ENCODE measurements at places on chromosomes 12 and 14.

GRCh38 chr14:50619569-50620141 is 48.5 kb downstream of the SAV1 start:
- no peak for DNase-seq

DNA sequence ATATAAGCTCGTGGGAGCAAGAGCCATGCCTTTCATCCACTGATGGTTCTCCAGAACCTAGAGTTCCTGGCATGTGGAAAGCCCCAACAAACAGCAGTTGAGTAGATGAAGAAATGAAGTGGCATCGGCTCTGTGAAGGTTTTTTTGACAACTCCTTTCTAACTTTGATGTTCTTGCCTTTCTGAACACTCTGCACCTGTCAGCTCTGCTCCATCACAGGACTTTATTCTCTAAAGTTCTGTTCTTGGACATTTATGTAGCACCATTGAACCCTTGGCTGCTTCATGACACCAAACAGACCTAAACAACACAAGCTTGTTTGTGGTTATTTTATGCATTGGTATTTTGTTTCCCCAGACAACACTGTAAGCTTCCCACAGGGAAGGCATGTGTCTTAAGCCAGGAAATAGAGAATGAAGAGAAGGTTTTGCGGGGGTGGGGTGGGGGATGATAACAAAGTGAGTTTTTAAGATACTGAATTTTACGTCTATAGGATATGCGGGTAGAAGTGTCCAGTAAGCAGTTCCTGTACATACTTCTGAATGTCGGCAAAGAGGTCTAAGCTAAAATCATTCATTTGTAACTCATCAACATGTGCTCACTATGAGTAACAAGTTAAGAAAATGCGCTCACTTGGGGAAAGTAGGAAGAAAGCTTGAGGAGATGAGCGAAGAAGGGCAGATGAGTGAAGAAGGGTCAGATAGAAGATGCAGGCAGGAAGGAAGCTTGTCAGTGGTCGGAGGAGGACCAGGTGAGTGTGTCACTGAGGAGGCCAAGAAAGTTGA is 146.0 kb upstream of the PLEKHG7 start:
- DNase-seq = no peak

DNA sequence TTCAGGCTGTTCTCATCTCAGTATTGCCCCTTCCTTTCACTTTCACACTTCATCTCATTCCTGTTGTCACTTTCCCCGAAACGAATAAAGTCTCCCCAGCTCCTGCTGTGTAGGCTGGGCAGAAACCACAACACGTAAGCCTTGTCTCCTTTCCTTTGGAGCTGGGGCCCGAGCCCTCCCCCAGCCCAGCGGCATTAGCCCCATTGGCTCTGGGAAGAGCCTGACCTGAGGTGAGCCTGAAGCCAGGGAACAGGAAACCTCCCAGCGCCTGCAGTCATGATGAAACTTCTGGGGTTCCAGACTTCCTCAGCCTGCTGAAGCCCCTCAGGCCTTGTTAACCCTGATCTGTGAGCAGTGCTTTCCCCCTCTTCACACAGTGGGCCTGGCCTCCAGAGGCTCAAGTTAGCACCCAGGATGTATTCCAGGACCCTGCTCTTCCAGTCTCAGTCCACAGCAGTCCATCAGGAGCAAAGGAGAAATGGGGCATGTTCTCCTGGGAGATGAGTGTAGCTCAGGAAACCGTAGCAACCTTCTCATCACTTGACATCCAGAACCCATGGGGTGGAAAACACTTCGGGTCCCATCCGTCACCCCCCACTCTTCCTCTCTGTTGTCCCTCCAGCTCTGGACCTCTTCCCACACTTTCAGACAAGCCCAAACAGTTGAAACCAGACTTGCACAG is 21.8 kb downstream of the VASH1 start:
- no peak for DNase-seq

GRCh38 chr14:74518221-74518620 is 24.7 kb downstream of the ISCA2 start:
- DNase-seq = no peak

GRCh38 chr12:80602455-80602854 is 105.0 kb upstream of the MYF6 start:
- DNase-seq = no peak

GRCh38 chr12:101696251-101697196 is 916 bp upstream of the CHPT1 start:
- no peak for DNase-seq

DNA sequence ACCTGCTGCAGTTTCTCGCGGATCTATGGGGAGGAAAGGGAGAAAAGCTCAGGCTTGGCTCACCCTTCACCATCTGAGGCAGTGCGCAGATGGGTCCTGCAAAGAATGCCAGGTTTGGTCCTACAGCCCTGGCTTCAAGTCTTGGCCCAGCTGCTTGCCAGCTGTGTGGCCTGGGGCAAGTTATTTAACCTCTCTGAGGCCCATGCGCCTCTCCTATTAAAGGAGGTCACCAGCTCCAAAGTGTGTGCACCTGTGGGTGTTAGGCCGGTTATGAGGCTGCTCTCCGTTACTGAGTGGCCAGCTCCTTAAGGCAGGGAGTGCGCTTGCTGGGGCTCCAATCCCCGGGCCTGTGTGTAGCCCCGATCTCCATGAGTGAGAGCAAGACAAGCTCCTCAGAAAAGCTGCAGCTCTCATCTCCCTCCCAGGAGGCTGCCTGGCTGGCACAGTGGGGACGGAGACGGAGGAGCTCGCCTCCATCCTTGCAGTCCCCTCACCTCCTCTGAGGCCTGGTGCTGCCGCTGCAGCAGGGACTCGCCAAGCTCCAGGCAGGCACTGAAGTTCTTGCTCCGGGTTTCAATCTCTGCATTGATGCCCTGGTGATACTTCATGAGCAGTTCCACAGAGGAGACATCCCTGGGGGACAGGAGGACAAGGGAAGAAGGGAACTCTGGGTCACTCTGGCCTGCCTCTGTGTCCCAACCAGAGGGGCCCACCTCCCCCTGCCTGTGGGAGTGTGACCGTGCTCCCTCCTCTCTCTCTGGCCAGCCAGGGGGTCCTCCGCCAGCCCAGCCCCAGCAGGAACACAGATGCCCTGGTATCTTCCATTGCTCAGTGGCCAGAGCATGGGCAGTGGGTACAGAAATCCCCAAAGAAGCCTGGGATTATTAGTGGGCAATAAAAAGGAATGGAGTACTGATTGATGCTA is 65.1 kb downstream of the PLEKHG3 start:
- DNase-seq = no peak

DNA sequence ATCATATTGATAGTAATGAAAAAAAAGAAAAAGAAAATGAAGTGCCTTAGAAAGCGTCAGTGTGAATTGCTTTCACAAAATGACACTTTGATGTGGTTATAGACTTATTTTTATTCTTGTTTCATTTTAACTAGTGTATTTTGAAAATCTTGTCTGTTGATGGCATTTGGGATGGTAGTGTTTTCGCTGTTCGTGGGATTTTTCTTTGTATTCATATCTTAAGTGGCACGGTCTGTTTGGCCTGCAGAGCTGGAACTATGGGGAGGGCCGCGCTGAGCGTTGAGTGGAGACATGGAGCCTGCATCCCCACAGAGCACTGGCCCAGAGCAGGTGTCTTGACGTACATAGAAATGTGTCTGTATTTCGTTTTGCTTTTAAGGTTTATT is 61.6 kb downstream of the WDR20 start:
- no peak for DNase-seq

- DNase-seq = no peak
Measured at GRCh38 chr12:110669193-110669502, 19.8 kb downstream of the HVCN1 start.

- no peak for DNase-seq
Measured at GRCh38 chr12:14907953-14908352, 22.3 kb upstream of the MGP start.

DNA sequence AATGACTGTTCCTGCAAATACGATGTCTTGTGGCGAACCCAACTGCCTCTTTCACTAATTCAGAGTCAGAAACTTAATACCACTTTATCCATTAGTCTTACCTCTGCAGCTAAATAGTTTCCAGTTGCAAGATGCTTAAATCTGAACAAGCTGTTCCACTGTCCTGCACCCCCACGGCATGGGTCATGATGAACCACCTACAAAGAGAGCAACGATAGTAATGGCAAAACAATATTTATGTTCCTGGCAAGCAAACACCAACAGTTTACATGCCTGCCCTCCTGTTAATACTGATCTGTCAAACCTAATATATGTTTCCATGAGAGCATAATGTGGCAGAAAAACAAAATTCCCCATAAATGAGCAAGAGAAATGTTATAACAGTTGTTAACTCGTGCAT is 121.9 kb downstream of the ITPR2 start:
- DNase-seq = no peak

- no peak for DNase-seq
Measured at GRCh38 chr12:71266606-71267005, 108.8 kb upstream of the TSPAN8 start.

DNA sequence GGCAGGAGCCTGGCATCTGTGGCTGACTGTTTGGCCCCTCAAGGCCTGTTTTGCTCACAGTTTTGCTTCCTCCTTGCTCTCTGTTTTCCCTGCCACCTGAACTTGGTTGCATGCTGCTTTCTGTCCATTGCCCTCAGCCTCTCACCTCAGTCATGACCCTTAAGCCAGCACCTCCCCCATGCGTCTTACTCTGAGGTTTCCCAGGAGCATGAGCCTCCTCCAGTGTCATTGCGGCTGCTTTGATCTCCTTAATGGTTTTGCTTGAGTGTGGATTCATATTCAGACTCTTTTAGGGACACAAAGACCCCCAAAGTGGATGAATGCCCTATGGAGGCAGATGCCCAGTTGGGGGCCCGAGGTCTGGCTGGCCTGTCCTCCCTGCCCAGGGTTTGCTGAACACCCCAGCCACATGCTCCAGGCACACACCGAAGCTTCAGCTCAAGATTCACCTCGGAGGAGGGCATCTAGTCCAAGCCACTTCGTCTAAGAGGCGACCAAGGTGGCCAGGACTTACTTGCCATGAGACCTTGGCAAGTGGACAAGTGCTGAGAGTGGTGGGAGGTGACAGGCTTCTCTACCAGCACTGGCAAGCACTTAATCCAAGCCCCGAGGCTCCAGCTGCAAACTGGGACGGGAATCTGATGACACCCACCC is 95.4 kb upstream of the DIO3 start:
- no peak for DNase-seq

GRCh38 chr14:104856157-104856868 is 8.8 kb upstream of the CEP170B start:
- no peak for DNase-seq

DNA sequence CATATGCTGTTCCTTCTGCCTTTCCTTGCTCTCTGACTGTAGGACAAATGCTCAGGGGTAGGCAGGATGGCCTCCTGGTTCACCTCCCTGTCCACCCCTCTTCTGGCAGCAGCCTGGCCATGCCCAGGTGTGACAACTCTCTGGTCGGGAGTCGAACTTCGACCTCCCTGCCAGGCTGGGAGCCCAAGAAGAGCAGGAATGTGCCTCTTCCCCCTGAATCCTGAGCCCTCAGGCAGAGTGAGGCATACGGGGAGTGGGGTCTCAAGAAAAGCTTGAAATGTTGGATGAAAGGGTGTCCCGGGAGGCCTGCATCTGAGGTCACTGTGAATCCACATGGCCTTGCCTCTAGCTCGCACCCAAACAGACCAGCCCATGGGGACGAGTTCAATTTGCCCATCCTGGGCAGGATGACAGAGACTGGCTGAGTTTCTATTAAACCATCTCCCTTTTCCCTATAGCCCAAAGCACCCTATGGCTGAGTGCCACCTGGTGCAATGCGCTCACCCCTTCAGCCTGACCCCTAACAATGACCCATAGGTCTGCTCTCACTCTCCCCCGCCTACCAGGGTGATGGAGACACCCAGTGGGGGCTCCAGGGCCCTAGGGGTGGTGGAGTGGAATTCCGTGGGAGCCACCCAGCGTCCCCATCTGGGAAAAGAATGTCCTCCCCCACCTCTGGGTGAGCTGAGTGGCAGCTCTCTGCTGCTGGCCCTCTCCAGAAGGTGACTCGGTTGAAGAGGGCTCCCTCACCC is 52.9 kb upstream of the DIO3 start:
- DNase-seq = no peak

- no peak for DNase-seq
Measured at GRCh38 chr12:52836042-52836466, 1.9 kb upstream of the KRT79 start.

GRCh38 chr12:133026996-133027395 is 10.3 kb upstream of the ZNF84 start:
- DNase-seq = no peak

DNA sequence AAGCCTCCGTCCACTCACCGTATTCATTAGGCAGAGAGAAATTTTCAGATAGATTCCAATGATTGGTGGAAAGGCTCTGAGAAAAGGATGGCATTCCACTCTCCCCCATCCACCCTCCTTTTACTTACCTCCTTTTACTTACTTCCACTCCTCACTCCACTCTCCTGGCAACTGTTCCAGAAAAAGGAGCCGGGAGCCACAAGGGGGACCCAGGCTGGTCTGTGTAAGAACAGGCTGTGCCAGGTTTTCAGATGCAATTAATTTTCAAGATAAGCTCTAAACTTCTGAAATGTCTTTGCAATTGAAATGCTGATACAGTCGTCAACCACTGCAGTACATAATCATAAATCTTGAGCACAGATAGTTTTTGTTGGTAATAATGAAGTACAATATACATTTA is 248.8 kb downstream of the ANO6 start:
- DNase-seq = peak; percentile 8

GRCh38 chr12:1497161-1497560 is 97.2 kb downstream of the FBXL14 start:
- DNase-seq = no peak

DNA sequence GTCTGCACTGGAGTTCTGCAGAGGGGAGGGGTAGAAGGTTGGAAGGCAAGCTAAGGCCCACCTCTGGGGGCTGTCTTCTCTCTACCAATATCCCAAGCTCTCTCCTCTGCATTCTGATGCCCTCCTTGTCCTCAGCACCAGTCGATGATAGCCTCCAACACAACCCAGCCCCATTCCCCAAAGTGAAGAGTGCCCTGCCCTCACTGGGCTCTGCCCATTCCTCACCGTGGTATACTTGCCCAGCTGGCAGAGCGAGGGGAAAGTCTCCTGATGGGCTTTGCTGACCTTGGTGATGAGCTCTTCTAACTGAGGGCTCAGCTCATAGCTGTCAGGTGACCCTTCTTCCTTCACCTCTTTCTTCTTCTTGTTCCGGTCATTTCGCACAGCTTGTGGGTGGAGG is 7.2 kb upstream of the ITGB7 start:
- DNase-seq = no peak

DNA sequence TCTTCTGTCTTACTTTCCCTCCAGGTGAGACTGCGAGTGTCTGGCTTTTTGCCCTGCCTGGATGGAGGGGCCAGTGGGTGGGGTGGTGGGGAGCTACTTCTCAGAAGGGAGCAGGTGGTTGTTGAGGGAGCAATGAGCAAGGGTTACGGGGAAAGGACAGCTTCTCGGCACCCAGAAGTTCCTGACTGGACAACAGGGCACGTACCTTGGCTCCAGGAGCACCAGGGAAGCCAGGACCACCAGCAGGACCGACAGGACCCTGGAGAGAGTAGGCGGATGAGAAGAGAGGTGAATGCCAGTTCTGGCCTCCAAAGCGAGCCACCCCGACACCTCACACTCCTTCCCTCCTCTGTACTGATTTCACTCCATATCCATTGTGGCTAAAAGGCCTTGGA is 15.3 kb downstream of the COL2A1 start:
- DNase-seq = no peak

- DNase-seq = no peak
Measured at GRCh38 chr12:128971802-128972201, 118.5 kb downstream of the GLT1D1 start.
